HCEC 1CT (cell line): ENCODE measurements at places on chromosomes 4 and X.

GRCh38 chr4:10164877-10165283, 48.3 kb upstream of the WDR1 start:
- no peak for DNase-seq

- DNase-seq: no peak
Observed at GRCh38 chr4:108405586-108405985, 214.8 kb upstream of the RPL34 start.

- DNase-seq: no peak
Observed at GRCh38 chr4:76930685-76931084, 18.9 kb upstream of the SEPTIN11 start.

GRCh38 chrX:130769835-130770234, 133.2 kb downstream of the ENOX2 start:
- DNase-seq: no peak

DNA sequence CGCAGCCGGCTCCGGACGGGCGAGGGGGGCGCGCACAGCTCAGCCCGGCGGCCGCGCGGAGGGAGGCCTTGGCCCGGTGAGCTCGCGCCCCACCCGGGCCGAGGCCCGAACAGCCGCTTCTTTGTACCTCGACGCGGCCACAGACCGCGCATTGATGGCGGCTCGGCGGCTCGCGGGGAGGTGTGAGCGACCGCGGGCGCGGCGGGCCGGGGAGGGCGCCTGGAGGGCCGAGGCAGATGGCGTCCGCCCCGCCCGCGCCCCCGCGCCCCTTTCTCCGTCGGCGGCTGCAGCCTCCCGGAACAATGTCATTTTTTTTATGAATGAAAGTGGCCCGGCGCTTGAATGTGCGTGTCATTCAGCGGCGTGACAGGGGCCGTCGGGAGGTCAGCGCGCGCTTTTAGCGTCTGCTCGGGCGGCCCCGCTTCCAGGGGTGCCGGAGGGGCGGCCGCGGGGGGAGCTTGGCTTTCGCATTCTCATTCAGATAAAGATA, 1.8 kb downstream of the FGFR3 start:
- no peak for DNase-seq

DNA sequence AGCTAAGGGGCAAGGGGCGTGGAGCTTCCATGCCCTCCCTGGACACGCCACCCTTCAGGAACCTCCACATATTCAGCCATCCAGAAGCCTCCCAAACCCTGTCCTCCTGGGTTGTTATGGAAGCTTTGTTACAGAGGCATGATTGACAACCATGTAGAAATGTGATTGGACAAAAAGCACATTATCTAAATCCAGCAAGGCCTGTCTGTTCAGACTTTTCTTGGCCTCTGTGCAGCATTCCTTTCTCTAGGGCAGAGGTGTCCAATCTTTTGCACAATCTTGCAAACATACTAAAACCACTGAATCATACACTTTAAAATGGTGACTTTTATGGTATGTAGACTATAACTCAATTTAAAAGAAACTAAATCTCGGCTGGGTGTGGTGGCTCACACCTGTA, 12.7 kb downstream of the STEEP1 start:
- peak; percentile 35 for DNase-seq

DNA sequence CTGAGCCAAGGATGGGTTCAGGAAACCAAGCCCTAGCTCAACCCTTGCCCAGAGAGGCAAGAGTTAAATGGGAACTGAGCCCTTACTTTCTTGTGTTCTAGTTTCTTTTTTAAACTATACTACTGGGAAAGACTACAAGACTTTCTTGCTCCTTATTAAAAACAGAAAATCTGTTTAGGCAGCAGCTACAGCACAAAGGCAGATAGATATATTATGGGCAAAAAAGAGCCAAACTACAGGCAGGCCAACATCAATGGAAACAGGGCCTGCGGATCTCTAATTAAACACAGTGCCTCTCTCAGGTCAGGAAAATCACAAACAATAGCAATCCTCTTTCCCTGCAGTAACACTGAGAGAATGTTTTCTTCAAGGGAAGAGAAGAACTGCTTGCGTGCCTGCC, 226.0 kb downstream of the LDB2 start:
- no peak for DNase-seq

GRCh38 chrX:69607616-69608015, 8.3 kb upstream of the EDA start:
- DNase-seq: no peak

GRCh38 chr4:105989485-105990242, 94.4 kb downstream of the NPNT start:
- DNase-seq: peak; percentile 13

DNA sequence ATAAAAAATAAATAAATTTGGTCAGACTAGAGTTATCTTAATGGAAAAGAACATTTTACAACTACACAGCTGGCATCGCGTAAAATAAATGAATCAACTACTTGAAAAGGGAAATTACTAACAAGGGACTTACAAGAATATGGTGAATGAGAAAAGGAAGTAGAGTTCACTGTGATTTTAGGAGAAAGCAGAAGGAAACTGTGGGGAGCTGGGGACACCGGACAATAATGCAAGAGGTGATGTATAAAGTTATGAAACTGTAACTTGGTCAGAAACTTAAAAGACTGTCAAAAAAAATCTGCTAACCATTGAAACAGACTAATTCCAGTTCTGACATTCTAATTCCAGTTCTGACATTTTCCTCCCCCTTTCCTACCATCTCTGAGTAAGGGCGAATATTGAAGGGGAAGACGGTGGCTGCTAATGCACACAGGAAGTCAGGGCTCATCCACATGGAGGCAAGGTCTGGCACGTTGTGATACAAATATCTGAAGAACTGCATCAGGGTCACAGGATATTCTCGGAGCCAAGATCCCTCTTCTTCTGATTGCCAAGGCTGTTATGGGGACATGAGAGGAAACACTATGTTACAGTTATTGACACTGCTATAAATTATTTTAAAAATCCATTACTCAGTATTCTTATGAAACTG, 170.5 kb downstream of the CDS1 start:
- no peak for DNase-seq

GRCh38 chr4:124555959-124556358, 156.6 kb downstream of the ANKRD50 start:
- DNase-seq: no peak

DNA sequence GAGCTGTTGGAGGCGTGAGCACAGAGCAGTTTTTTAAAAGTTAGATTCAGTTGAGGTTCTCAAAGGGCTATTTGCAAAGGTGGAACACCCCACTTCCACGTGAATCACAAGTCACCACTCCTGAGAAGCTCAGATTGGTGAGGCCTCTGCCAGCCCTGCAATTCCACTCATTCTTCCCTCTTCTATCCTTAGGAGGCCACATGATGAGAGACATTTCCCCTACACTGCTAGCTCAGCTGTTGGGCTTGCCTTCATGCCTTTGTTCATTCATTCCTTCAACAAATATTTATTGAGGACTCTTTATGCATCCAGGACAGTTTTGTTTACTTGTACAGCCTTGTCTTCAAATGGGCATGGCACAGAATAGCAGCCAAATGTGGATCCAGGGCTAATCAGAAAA, 3.7 kb downstream of the SRPX2 start:
- no peak for DNase-seq

GRCh38 chr4:114302472-114302871, 296.1 kb upstream of the UGT8 start:
- DNase-seq: no peak

DNA sequence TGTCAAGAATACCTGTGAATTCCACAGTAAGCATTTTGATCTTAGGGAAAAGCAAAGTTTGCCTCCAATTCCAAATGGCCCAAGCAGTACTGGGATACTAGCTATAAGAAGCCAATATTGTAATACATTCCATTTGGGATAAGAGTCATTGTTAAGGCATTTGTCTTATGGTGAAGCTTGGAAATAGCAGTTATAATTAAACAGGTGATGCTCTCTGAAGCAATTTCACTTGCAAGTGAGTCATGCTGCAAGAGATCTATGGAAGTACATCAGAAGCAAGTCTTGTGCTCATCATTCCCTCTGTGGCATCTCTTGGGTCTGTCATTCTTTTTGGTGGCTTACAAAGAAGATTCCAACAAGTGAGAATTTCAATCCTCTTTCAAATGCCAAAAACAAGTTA, 386.4 kb upstream of the RPS6KA3 start:
- no peak for DNase-seq

DNA sequence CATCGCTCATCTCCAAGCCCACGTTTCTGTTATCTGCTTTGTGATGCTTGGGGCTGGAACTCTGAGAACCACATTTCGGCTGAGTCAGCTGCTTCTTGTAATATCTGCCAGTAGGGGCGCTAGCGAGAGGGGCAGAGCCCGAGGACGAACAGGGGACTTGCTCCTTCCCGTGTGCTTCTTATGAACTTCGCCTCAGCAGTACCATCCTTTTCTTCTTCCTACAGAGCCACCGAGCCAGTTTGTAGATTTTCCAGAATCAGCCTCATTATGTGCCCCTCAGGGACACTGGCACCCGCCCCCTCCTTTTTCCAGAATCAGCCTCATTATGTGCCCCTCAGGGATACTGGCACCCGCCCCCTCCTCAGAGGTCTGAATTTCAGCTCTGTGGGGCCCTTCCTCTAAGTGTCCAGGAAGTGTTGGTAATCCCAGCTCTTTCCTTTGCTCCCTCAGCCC, 441.7 kb upstream of the RASGEF1B start:
- DNase-seq: no peak

DNA sequence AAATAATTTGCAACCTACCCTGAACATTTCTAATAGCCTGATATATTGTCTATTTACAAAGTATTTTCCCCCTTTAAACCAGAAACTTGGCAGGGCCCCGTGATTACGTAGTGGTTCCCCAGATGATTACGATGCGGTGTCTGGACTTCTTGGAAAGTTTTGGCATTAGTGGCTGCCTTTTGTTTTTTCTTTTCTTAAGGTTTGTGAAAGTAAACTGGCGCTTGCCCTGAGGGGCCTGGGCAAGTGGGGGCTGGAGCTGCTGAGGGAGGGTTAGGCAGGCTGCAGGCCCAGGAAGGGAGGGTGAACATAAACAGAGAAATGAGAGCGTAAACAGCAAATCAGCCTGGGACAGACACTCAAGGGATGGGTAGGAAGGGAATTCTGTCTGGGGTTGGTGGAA, 123.6 kb upstream of the MSX1 start:
- DNase-seq: no peak

DNA sequence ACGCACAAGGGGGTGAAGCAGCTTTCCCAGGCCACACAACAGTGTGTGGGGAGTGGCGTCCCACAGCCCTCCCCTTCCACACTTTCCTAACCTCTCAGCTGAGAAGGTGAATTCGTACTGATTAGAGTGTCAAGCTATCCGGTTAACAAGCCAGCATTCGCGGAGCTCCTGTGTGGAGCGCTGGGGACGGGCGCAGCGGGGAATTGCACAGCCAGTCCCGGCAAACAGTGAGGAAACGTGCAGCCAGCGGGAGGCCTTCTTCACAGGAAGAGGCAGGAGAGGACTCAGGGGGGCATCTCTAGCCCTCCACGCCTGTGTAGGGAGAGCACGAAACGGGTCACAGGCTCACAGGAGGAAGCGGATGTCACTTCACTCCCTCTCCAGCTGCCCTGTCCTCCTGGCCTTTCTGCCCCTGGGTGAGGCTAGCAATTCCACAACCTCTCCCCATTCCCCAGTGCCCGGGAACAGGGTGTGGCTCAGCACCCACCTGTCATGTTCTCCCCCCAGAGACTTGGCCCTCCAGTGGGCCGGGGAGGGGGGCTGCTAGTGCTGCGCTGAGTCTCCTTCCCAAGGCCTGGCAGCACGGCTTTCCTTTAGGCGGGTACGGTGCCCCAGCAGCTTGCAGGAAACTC, 117.3 kb downstream of the CPZ start:
- DNase-seq: no peak
